Effector memory CD8-positive, alpha-beta T cell (primary cell): ENCODE measurements at places on chromosomes 1 and 21.

GRCh38 chr1:97870589-97870988 is 50.2 kb downstream of the DPYD start:
- DNase-seq, result no peak

GRCh38 chr21:15531986-15532385 is 197.8 kb upstream of the USP25 start:
- DNase-seq, result no peak

- DNase-seq, result no peak
Observed at GRCh38 chr1:50183378-50184133, 74.8 kb downstream of the ELAVL4 start.

DNA sequence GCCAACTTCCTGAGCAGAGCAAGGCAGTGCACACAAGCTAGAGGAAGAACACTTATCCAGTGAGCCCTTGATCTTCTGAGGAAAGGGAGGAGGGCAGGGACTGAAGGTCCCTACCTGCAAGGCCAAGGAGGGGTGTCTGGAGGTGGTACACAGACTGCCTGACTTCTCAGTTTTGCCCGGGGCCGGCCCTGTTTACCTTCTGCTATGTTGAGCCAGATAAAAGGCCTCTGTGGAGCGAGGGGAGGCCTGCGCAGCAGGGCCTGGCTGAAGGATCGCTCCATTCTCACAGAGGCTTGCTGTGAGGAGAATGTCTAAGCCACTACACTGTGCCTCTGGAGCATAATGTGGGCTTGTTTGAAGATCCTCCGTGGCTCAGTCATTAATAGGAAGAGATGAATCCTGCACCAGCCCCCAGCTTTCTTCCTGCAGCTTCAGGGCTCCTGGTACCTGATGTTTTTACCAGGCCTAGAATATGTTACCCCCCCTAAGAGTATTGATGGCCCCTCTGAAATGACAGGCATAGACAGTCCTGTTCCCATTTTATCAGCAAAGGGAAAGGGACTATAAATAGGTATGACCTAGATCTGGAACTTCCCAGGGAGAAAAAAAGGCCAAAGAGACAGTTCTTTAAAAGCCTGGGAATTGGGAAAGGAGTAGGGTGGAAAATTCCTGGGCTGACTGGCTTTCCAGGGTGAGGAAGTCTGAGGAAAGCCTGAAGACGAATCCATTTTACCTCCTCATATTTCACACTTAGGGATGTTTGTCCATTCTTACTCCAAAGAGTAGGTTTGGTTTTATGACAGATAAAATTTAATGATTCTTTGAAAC is 4.7 kb downstream of the POGK start:
- no peak for DNase-seq

GRCh38 chr21:41816583-41817165 is 49.8 kb upstream of the RIPK4 start:
- DNase-seq, result peak; percentile 23

- DNase-seq, result no peak
Observed at GRCh38 chr1:202850593-202851362, 38.2 kb downstream of the RABIF start.

DNA sequence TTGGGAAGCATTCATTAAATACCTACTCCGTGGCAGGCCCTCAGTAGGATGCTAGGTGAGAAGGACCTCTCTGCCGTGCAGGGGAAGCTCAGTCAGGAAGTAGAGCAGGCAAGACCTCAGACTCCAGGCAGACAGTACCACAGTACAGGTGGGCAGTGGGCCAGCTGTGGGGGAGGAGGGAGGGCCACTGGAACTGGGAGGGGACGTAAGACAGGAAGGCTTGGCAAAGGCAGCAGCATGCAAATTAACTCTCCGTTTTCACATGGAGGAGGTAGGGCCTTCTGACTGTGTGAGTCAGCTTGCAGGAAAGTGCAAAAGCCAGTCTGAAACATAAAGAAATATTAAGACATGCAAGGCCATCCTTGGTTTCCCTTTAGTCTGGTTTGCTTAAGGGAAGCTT is 157.7 kb downstream of the TRIM33 start:
- no peak for DNase-seq

DNA sequence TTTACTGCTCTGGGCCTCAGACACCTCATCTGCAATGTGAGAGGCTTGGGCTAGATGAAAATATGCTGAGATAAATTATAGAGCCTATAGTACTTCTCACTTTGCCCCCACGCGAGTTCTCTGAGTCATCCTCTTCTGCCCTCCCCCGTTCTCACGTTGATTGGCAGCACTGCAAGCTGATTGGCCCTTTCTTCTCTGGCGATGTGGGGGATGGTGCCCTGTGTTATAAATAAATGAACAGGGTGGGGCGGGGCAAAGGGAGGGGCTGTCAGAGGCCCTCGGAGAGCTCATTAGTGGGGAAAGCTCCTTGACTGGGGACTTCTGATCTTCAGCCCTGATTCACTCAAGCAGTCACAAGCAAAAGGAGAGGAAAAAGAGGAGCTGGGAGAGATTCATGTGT is 64.3 kb upstream of the ZC3H12A start:
- no peak for DNase-seq

DNA sequence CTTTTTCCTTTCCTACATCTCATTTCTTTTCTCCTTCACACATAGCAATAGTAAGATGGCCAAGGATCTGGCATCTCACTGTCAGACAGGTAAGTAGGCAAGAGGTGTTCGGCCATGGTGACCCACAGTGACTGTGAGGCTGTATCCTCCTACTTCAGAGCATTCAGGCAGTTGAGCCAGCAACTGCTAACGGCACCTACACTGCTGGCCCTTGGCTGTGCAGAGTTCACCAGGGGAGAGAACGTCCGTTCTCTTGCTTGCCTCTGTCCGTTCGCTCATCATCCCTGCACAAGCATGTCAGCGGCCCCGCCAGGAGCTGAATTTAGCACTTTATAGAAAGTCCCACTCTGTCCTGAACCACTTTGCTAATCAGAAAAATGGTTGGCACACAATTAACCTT is 113.6 kb downstream of the GREM2 start:
- no peak for DNase-seq

- DNase-seq, result no peak
Observed at GRCh38 chr1:55061000-55061705, 21.8 kb downstream of the PCSK9 start.

DNA sequence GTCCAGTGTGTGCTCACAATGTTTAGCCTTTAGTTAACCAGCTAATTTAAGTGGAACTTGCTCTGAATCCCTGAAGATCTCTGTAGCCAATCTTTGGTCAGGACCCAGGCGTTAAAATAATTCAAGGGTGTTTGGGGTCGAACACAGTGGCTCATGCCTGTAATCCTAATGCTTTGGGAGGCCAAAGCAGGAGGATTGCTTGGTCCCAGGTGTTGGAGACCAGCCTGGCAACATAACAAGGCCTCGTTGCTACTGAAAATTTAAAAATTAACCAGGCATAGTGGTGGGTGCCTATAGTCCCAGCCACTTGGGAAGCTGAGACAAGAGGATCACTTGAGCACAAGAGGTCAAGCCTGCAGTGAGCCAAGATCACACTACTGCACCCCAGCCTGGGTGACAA is 94.3 kb downstream of the ITSN1 start:
- no peak for DNase-seq

DNA sequence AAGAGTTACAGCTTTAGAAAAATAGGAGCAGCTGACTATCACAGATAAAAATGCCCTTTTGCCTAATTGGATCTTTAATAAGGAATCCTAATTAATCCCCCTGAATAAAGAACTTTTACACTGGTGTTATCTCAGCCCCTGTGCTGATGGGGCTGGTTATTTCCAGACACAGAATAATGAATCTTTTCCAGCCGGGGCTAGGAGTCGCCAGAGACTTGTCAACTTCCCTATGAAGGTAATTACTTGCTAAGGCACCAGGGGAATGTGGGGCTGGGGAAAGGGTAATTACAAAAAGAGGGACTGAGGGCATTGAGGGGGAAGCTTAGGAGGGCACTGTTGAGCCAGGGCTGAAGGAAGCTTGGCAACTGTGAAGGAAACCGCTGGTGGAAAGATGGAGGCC is 34.5 kb downstream of the HMGB4 start:
- no peak for DNase-seq

DNA sequence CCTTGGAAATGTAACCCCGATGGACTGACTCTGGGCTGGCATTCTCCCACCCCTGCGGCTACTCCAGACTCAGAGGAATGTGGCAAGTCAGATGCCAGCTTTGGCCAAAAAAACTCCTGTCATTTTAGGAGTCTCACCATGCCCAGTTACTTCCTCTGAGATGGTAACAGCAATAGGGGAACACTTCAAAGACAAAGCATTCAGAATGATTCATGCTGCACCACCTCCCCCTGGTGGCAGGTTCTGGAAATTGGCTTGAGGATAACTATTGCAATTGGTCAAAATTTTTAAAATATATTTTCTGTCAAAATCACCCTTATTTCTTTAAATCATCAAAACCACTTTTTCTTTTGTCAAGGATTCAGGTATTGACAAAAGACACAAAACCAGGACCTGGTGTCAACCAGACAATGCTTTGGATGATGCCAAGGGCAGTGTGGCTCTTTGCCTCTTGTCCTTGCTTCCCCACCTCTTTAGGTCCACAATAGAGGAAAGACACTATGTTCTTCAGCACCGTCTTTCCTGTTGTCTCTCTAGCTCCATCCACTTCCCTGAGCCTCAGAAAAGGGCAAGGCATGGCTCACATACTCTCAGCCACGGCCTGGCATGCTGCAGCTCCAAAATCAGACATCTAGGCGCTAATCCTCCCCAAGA is 9.9 kb upstream of the CDCA8 start:
- DNase-seq, result peak; percentile 79

- DNase-seq, result no peak
Observed at GRCh38 chr1:56644064-56644918, 823 bp upstream of the PRKAA2 start.

DNA sequence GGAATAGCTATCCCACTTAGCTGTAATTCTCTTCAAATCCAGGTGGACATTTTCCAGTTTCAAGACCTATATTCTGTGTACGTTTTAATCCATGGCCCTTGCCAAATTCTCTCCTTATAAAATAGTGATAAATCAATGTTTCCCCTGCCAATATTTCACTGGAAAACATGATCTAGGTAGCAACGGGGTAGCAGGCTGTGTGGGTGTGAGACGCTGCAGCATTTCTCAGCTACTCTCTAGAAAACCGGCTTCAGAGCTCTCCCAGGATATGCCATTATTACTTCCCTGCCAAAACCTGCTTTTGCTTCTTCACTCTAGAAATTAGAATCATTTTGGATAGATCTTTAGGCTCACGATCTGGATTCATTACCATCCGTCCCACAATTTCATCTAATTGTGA is 82.1 kb upstream of the SIPA1L2 start:
- no peak for DNase-seq

DNA sequence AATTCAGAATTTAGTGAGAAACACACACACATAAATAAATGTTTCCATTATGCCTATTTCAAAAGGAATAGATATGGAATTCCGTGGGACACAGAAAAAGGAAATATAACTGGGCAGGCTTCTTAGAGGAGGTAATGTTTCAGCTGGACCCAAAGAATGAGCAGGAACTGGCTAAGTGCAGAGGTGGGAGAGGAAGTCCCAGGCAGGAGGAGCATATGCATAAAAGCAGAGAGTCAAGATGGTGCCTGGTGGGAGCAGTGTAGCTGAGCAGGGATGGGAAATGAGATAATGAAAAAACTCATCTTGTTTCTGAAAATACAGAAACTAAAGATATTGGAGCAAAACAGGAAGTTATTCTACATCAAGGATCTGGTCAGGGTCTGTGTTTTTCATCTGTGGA is 115.2 kb upstream of the MAGI3 start:
- DNase-seq, result no peak

- no peak for DNase-seq
Observed at GRCh38 chr1:228316589-228317387, 89.8 kb downstream of the TRIM11 start.

GRCh38 chr1:52142220-52143183 is 613 bp downstream of the ZFYVE9 start:
- peak; percentile 17 for DNase-seq

DNA sequence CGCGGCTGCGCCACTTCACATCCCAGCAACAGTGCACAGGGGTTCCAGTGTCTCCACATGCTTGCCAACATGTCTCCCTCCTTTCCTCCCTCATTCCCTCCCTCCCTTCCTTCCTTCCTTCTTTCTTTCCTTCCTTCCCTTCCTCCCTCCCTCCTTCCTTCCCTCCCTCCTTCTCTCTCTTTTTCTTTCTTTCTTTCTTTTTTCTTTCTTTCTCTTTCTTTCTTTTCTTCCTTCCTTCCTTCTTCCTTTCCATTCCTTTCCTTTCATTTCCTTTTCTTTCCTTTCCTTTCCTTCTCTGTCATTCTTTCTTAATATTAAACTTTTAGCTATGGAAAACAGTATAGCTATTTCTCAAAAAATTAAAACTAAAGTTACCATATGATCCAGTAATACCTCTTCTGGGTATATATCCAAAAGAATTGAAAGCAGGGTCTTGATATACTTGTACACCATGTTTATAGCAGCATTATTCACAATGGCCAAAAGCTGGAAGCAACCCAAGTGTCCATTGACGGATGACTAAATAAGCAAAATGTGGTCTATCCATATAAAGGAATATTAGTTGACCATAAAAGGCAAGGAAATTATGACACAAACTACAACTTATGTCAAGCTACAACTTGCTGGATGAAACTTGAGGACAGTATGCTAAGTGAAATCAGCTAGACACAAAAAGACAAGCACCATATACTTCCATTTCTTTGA is 55.0 kb upstream of the TLR5 start:
- DNase-seq, result no peak

DNA sequence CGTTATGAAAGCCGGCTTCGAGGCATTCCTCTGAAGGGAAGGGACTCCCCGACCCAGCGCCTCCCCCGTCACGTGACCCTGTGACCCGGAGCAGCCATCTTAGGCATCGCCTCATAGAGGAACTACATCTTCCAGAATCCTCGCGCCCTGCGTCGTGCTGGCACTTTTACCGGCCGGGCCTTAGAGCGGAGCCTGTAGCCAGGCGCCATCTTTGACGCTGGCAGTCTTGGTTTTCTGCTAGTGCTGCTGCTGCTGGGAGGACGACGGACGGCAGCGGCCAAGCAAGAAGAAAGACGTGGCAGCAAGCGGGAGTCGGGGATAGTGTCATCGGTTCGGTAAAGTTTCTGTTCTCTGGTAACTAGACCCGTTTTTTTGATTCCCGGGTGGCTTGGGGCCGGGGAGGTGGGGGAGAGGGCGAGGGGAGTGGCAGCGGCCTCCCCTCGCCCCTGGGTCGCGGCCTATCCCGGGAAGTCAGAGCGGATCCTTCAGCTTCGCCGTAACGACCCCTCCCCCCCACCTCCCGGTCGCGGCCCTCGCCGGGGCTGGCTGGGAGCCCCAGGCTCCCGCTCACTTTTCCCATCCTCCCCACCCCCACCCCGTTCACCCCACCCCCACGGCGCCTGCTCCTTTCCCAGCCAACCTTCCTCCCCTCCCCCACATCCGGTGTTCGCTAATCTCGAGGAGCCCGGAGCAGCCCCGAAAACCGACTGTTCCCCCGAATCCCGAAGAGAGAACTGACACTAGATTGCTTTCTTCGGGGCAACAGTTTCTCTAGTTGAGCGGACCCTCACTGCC is at the start of the genes ZBED6 and ZC3H11A:
Gene ZBED6 (plus strand): TSS at position 183 of the 795 bp plus-strand sequence. CDS start 1,900 bp downstream, outside the sequence.
Gene ZC3H11A (plus strand): TSS at position 183 of the 795 bp plus-strand sequence. CDS start 21,448 bp downstream, outside the sequence.
- peak; percentile 99 for DNase-seq

- DNase-seq, result no peak
Observed at GRCh38 chr1:79859212-79859948, 852.9 kb upstream of the ADGRL4 start.

- DNase-seq, result no peak
Observed at GRCh38 chr1:45570631-45571030, 13.2 kb upstream of the NASP start.
